ENCODE measurements at places on chromosomes 2 and 18.

DNA sequence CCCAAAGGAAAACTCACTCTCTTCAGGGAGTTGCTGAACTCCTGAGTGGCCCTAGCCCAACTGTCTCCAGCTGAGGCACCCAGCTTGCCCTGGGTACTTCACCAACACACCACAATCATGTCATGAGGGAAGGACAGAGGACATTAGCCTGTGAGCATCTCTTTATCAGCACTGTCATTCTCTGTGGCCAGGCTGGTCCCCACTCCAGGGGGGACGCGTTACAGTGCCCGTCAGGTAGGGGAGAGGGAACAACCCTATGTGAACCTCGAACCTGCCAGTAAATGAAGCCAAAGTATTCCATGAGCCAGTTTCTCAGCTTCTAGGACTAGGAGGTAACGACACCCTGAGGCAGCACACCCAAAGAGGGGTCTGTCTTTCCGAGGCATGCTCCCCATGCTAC lies 94.9 kb upstream of the MGAT4A start:
- no peak for DNase-seq

DNA sequence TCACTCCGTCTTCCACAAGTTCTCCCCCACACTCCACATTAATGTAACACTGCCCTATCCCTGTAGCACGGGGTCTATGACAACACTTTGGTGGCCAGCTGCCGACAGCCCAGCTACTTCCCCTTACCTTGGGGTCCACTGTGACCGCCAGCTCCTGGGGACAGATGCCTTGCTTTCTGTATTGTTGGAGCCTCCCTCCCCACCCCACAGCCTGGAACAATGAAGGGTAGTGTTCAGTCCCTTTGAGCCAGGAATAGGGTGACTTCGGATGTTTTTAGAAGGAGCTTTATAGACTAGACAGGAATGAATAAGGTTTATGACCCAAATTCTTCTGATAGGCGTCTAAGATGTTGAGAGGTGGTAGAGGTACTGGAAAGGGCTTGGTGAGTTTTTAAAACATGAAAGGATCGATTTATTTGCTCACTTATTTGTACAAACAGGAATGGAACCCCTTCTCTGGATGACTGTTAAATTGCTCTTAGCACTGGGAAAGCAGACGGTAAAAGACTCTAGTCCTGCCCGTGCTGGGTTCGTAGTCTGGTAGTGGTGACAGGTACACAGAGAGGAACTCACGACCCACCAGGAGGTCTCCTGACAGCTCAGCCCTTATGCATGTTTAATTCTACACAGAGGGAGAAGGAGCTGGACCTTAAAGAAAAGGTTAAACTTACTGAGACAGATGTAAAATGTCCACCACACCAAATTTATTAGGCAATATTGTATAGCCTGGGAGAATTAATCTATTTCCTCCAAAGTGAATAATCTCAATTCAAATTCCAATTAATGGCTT lies 90.9 kb downstream of the MYCN start:
- no peak for DNase-seq

- DNase-seq, result no peak
These were observed 106.8 kb downstream of the DNAH7 start for GRCh38 chr2:195961873-195962272.

GRCh38 chr18:47680488-47680887 lies 250.0 kb downstream of the SMAD2 start:
- DNase-seq, result no peak

Measured in activated CD8-positive, alpha-beta memory T cell treated with anti-CD3 and anti-CD28 coated beads for 24 hours (primary cell).